M059J (cell line): ENCODE measurements at places on chromosomes 3 and 15.
A peak's percentile ranks its signal among the peaks of the same experiment; 100 is the strongest.

GRCh38 chr3:350871-351371 is 154.4 kb downstream of the CHL1 start:
- no peak for DNase-seq

GRCh38 chr15:77329202-77329601 is 90.7 kb downstream of the PEAK1 start:
- DNase-seq, result peak; percentile 10

DNA sequence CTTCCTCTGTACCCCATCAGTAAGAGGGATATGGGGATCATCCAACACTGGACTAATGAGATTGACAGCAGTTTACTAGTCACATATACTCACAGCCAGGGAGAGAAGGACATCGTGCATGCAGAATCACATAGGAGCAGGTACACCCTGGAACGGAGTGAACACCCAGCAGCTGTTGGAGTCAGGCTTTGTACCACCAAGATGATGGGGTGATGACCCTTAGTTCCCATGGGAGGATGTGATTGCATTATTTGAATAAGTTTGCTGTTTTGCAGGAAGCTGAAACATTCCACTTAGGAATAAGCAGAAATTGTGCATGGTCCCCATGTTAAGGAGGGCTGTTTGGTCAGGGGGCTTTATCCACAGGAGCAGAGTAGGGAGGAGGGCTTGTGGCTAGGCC is 482.7 kb upstream of the PDZRN3 start:
- no peak for DNase-seq

DNA sequence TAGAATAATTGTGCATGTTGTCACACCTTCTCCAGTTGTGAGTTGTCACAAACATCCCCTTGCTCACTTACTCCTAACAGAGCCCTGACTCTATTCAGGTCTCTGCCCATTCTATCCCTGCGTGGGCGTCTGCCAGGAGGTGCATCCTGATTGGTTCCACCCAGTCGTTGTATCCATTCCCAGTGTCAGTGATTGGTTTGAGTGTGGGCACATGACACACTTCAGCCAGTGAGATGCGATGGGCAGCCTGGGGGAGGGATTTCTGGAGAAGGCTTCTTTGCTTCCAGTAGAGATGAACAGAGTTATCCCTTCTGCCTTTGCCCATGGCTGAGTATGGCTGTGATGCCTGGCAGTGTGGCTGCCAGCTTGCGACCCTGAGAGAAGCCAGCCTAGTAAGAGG is 18.7 kb downstream of the PXYLP1 start:
- DNase-seq, result no peak

- peak; percentile 91 for DNase-seq
Observed at GRCh38 chr3:173892547-173892946, 495.0 kb downstream of the NLGN1 start.

DNA sequence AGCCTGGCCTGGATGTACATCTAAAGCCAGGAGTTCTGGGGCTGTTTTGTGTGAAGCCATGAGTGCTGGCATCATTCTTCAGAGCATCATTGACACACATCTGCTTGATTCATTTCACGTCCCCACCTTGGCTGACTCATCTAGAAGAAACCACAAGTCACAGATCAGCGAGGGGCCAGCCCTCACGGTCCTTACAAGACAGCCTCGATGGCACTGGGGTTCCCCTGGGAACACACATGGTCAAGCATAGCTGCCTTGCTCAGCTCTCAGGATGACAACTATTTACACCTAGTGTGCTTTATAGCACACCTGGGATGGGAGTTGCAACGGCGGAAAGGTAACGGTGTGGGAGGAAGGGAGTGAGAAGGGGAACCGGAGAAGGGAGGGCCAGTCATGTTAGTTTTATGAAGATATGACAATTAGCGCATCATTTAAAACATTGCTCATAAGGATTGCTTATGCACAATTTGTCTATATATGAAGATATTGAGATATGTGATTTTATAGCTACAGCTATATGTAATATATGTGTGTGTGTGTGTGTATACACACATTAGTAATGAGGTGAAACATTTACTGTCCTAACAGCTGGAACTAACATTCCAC is 227.1 kb downstream of the RPLP1 start:
- DNase-seq, result no peak

GRCh38 chr3:71488391-71488809 is 95.1 kb downstream of the FOXP1 start:
- DNase-seq, result no peak

DNA sequence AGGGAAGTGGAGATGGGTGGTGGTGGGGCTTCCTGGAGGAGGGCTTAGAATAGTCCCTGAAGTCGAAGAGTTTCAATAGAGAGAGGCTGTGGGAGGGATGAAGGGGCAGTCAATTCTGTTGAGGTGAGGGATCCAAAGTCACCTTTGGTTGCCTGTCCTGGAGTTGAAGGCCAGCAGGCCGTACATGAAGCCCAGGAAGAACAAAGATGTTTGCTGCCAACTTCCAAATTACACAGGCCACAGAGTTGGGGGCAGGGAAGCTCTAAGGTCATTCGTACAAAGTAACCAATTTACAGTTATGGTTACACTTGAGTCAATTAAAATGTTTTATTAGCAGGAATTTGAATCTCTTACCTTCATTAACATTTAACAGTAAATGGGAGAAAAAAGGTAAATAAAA is 77.9 kb downstream of the FOXB1 start:
- no peak for DNase-seq

DNA sequence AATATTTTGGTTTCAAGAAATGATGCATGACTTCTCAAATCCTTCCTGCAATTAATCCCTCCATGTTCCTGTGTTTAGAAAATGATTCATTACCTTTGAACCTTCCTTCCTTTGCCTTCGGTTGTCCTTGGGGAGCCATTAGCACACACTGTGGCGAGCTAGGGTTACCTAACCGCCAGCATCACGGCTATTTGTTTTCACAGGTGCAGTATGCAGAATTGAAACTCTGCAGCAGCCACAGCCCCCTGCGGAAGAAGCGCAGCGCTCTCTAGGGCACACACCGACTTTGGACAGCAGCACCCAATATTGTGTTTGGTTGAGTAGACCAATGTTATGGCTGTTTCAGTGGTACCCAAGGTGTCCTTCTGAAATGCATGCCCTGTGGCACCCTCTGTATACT is 247.4 kb downstream of the MCTP2 start:
- DNase-seq, result no peak

GRCh38 chr15:70053716-70054229 is 43.9 kb downstream of the TLE3 start:
- no peak for DNase-seq

- DNase-seq, result peak; percentile 76
Observed at GRCh38 chr3:45915518-45916231, 27.6 kb upstream of the CXCR6 start.

GRCh38 chr15:67862750-67863441 is 23.1 kb upstream of the RNU6-1 start:
- no peak for DNase-seq

GRCh38 chr3:64079369-64080150 is 56.3 kb upstream of the PSMD6 start:
- peak; percentile 12 for DNase-seq

DNA sequence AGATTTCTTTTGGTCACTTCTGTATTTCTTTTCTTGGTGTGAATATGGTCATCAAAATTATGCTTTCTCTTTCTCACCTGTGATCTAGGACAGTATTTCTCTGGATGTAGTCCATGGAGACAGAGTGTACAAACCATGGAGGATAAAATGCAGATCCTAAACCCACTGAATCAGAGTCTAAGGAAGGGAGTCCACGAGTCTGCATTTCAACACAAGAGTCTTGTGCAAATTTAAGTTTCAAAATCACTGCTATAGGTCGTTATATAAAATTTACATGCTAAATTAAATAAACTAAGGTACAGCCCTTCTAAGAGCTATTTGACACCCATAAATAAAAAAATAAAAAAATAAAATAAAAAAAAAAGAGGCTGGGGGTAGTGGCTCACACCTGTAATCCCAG is 17.3 kb upstream of the UBE2E2 start:
- DNase-seq, result no peak

GRCh38 chr3:190384309-190384756 is 3.6 kb upstream of the CLDN16 start:
- peak; percentile 84 for DNase-seq

DNA sequence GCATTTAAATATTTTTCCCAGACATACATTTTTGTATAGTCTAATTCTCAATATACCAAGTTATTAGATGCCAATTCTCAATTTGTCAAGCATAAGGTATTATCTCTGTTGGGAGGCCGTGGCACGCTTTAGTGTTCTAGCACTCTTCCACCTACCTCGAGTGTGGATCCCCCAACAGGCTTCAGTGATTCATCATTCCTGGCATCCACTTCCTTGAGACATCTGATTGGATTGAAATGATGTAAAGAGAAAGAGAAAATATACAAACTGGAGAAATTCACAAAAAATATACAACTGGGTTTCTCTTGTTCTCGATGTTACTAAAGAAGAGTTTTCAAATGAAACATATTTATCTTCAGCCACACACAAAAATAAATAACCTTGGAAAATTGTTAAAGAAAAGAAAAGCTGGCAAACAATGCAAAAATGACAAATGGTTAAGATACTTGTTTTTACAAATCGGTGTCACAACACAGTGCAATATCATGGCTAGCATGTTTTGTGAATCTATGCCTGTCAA is 218.0 kb upstream of the CDIN1 start:
- peak; percentile 34 for DNase-seq

DNA sequence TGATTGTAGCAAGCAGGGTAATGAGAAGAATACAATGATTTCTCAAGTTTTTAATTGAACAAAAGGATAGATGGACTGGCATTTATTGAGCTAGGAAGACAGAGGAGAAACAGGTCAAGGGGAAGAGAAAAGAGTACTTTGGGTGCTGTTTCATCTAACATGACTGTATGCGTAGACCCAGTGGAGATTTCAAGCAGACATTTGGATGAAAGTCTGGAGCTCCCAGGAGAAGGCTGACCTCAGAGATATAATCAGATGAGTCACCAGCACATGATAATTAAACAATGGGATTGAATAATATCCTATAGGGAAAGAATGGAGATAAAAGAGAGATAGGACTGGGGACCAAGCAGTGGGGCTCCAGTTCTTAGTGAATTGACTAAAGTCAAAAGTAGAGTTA is 194.9 kb downstream of the ARRDC4 start:
- peak; percentile 78 for DNase-seq

DNA sequence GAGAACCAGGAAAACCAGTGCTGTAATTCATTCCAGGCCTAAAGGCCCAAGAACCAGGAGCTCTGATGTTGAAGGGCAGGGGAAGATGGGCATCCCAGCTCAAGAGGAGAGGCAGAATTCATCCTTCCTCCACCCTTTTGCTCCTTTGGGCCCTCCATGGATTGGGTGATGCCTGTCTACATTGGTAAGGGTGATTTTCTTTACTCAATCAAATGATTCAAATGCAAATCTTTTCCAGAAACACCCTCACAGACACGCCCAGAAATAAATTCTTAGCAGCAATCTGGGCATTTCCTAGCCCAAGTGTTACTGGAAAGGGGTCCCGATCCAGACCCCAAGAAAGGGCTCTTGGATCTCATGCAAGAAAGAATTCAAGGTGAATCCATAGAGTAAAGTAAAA is 17.6 kb upstream of the APOD start:
- no peak for DNase-seq

- DNase-seq, result no peak
Observed at GRCh38 chr3:81013360-81013759, 748.1 kb downstream of the GBE1 start.

GRCh38 chr15:45386974-45387373 is 8.6 kb upstream of the GATM start:
- DNase-seq, result no peak

DNA sequence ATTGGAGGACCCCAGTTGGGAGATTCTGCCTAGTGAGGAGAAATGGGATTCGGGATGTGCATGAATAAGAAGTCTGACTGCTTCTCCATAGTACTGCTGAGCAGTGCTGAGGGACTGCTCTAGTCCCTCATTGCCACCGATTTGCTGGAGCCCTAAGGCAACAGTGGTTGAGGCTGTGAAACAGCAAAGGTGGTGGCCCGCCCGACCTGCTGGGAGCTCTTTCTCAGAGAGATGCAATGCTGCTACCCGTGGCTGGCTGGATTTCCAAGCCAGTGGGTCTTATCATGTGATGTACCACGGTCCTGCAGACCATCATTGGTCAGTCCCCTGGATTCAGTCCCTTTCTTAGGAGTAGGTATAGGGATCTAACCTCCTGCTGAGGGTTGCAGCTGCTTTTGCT is 42.6 kb upstream of the GCSAM start:
- no peak for DNase-seq

DNA sequence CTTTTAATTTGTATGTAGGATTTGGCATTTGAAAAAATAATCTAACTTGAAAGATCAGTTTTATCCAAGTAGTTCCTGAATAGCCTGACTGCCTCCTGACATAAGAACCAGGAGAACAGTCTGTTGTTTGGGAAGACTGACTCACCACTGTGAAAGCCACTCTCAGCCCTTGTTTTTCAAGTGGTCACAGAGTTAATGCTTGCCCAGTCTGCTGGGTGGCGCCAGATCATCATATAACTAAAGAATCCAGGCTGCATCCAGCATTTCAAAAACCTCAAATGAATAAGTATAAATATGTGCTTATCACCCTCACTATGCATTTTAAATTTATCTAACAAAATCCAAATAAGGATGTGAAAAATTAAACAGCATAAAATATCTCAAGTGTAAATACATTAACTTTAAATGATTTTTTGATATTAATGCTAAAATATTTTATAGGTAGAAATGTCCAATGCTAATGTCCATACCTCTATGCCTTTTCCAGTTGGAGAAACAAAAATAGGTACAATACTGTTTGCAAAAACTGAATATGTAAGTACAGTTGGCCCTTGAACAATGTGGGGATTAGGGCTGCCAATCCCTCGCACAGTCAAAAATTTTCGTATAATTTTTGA is 26.9 kb upstream of the ZBBX start:
- DNase-seq, result peak; percentile 47

GRCh38 chr15:53384417-53384816 is 375.0 kb downstream of the WDR72 start:
- DNase-seq, result no peak

DNA sequence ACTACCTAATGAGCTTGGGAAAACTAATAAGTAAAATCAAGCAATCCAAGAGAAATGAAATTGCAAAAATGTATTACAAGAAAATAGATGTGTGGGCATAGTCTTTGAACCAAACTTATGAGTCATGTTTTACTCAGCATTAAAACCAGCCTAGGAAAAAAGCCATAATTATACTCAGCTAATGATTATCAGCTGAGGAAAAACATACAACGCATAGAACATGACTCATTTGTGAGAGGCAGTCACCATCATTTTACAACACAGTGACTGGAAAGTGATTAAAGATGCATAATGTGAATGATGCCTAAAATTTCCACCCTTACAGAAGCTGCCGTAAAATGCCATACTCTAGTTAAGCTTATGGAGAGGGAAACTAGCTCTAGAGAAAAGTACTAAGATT is 238.0 kb upstream of the EOMES start:
- peak; percentile 17 for DNase-seq

- DNase-seq, result no peak
Observed at GRCh38 chr3:108125550-108126071, 34.8 kb upstream of the CD47 start.
